ENCODE measurements at places on chromosomes 7 and 10.
A peak's percentile ranks its signal among the peaks of the same experiment; 100 is the strongest.

GRCh38 chr7:1669954-1670893 is at the start of gene ELFN1:
Gene ELFN1 (plus strand): TSS chr7:1670277. CDS start chr7:1744597, 74,320 bp downstream.
- H3K27ac ChIP-seq, result peak within 1 kb of the TSS; percentile 65
- peak within 1 kb of the TSS; percentile 44 for H3K4me3 ChIP-seq
- no peaks in the 10 kb centered on the region for H3K27me3 ChIP-seq
- no peak for DNase-seq
- H3K36me3 ChIP-seq, result no peaks in the 10 kb centered on the region

- no peak overlapping the region for H3K27ac ChIP-seq
- H3K4me1 ChIP-seq, result no peaks in the 10 kb centered on the region
- no peak overlapping the region for H3K4me3 ChIP-seq
- no peaks in the 10 kb centered on the region for H3K27me3 ChIP-seq
- H3K36me3 ChIP-seq, result no peaks in the 10 kb centered on the region
Measured at GRCh38 chr7:123230147-123230546, 30.4 kb upstream of the SLC13A1 start.

DNA sequence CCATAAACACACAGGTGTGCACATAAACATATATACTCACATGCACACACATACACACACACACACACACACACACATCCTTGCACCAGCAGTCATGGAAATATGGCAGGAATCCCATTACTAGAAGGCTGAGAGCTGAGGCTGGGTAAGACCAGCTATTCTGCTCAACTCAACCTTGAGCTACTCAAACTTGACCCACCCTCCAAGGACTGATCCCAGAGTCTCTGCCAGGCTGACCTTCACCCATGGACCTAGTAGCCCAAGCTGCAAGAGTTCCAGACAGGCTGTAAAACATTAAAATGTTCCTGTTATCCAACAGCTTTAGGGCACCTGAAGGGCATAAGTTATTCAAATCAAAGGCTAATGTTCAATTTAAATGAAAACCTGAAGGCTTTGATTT is 134.6 kb downstream of the FRMD4A start:
- no peaks in the 10 kb centered on the region for H3K36me3 ChIP-seq
- no peak overlapping the region for H3K4me3 ChIP-seq
- no peaks in the 10 kb centered on the region for H3K4me1 ChIP-seq
- no peaks in the 10 kb centered on the region for H3K27me3 ChIP-seq

DNA sequence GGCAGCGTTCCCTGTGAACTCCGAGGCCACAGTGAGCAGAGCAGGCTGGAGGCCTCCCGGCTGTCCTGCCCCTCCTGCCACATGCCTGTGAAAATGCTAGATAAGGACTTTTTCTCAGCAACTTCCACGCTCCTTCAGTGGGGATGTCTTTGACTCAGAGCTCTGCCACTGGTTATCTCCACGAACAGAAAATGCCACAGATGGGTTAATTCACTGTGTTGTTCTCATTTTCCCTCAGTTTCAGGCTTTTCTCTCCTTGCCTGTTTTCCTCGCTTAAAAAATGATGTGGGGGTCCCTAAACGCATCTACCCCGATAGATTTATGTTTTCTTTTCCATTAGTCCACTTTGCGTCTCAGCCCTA is 51.3 kb downstream of the IKZF1 start:
- H3K4me3 ChIP-seq, result no peak overlapping the region
- no peaks in the 10 kb centered on the region for H3K4me1 ChIP-seq
- no peaks in the 10 kb centered on the region for H3K36me3 ChIP-seq
- no peaks in the 10 kb centered on the region for H3K27me3 ChIP-seq

DNA sequence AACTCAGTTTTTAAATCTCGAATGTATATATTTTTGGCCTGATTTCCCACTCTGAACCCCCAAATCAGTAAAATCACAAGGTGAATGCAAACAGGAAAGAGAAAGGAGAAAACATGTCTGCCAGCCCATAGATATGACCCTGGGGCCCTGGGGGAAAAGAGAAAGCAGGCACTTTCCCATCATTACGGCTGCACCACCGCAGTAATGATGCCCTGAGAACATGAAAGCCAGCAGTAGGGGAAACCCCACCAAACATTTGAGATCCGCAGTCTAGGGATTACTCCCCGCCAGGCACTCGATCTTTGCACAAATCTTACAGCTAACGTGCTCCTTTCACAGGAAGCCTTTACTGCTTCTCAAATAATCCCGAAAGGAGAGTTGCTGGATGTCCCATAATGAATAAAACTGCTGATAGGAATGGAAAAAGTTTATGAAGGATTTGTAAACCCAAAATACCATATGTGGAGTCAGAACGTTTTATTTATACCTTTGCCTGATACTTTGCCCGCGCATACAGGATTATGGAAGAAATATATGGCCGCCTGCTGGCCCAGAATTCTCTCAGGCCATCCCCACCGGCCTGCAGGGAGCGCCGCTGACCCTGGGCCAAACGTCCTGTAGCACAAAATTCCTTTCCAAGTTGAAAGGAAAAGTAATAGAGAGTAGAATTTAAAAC is 180.0 kb upstream of the INHBA start:
- H3K27me3 ChIP-seq, result no peaks in the 10 kb centered on the region
- H3K36me3 ChIP-seq, result no peaks in the 10 kb centered on the region
- no peak overlapping the region for H3K27ac ChIP-seq
- peaks cover 25% of the 10 kb centered on the region for H3K4me1 ChIP-seq
- H3K4me3 ChIP-seq, result no peak overlapping the region
- no peak for DNase-seq

DNA sequence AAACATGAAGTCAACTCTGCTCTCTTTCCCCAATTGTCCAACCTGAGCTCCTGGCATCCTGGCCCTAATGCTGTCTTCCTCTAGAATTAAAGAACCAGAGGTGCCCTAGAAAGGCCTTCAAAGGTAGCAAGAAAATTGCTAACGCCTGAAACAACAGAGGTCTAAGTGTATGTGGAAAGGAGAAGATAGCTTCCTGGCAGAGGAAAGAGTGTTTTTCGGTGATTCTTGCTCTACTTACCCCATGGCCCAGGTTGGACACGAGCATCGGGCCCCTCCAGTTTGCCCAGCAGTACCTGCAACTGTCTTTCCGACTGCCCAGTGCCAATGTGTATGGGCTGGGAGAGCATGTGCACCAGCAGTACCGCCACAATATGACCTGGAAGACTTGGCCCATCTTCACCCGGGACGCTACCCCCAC is 22.2 kb downstream of the MGAM2 start:
- H3K27me3 ChIP-seq, result no peaks in the 10 kb centered on the region
- DNase-seq, result no peak
- no peaks in the 10 kb centered on the region for H3K36me3 ChIP-seq
- no peaks in the 10 kb centered on the region for H3K4me1 ChIP-seq

DNA sequence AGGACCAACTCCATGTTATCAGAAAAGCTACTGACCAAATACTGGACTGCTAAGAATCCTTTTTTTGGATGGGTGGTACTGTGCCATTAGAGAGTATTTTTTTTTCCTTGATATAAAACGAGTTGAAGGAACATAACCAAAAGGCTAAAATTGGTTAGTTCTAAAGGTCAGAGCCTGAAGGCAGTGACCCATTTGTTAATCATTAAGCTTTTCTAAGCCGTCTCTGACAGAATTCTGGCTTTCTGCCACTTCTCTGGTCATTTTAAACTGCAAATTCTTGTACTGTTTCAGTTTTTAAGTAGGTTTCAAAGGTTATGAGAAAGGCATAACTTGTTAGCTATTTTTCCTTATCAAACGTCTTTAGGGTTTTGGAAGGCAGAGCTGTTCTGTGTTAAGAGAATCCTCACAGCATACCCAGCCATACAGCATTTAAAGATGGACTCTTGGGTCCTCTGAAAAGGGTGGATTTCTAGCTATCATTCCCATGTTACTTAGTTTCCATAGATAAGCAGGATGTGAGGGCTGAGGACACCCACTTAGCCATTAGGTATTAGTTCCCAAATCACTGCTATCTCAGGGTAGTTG is 196.8 kb downstream of the RNLS start:
- no peak for DNase-seq
- no peaks in the 10 kb centered on the region for H3K36me3 ChIP-seq
- peak overlapping the region; percentile 72 for H3K27ac ChIP-seq
- H3K4me3 ChIP-seq, result peak overlapping the region; percentile 5
- H3K4me1 ChIP-seq, result peaks cover 49% of the 10 kb centered on the region

- no peak overlapping the region for H3K27ac ChIP-seq
- no peaks in the 10 kb centered on the region for H3K36me3 ChIP-seq
- no peak for DNase-seq
- no peak overlapping the region for H3K4me3 ChIP-seq
Measured at GRCh38 chr7:149317986-149318672, 56.1 kb downstream of the ZNF783 start.

GRCh38 chr10:72244573-72245038 is 28.5 kb upstream of the ASCC1 start:
- DNase-seq, result no peak
- no peak overlapping the region for H3K4me3 ChIP-seq
- H3K36me3 ChIP-seq, result no peaks in the 10 kb centered on the region
- no peaks in the 10 kb centered on the region for H3K27me3 ChIP-seq

GRCh38 chr7:100483090-100483721 is 521 bp upstream of the NYAP1 start:
- no peaks in the 10 kb centered on the region for H3K36me3 ChIP-seq
- no peaks in the 10 kb centered on the region for H3K27me3 ChIP-seq
- peaks cover 24% of the 10 kb centered on the region for H3K4me1 ChIP-seq

DNA sequence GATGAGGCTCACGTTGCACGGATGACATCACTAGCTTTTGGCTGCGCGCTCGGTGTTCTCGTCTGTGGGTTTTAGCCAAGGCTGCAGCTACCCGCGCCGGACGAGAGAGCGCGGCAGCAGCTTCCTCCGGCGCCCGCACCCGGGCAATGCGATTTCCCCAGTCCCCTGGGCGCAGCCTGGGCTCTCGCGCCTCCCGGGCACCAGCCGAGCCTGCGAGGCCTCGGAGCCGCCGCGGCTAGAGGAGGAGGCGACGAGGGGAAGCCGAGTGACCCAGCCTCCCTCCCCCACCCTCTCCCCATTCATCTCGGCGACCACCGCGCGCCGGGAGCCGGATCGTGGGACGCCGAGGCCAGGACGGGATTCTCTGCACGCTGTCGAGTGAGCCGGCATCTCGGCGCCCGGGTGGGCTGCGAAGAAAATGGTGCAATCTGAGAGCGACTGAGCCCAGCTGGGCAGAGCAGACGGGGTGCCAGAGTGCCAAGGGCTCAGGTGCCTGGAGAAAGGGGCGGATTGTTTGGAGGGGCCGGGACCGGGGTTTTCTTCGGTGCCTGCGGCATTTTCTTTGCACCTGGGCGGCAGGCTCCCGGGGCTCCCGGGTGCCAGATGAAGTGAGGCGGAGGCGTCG is 1.2 kb upstream of the TMEM178B start:
- no peak overlapping the region for H3K27ac ChIP-seq
- H3K4me3 ChIP-seq, result peak overlapping the region; percentile 46
- H3K27me3 ChIP-seq, result no peaks in the 10 kb centered on the region
- peaks cover 41% of the 10 kb centered on the region for H3K4me1 ChIP-seq
- no peaks in the 10 kb centered on the region for H3K36me3 ChIP-seq
- DNase-seq, result peak; percentile 56

GRCh38 chr10:1107679-1108078 is 51.5 kb downstream of the WDR37 start:
- no peaks in the 10 kb centered on the region for H3K4me1 ChIP-seq
- no peak overlapping the region for H3K4me3 ChIP-seq
- H3K27ac ChIP-seq, result no peak overlapping the region
- no peaks in the 10 kb centered on the region for H3K27me3 ChIP-seq
- peaks cover 67% of the 10 kb centered on the region for H3K36me3 ChIP-seq

DNA sequence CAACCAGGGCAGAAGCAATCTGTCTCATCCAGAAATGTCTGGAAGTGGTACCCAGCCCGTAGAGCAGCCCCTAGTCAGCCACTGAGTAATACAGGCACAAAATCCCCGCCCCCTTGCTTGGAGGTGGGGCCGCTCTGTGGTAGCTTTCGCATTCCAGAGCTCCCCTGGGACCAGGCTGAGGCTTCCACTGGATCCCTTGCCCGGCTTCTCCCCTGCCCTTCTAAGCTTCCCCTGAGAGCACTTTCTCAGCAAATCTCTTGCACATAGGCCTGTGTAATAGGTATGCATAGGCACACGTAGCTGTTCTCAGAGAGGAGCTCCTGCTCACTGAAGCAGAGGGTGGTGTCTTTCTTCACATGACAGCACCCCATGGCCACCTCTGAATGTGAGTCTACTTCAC is 144.2 kb downstream of the BMS1 start:
- H3K4me1 ChIP-seq, result no peaks in the 10 kb centered on the region
- no peak overlapping the region for H3K4me3 ChIP-seq
- no peaks in the 10 kb centered on the region for H3K27me3 ChIP-seq
- H3K27ac ChIP-seq, result no peak overlapping the region
- no peaks in the 10 kb centered on the region for H3K36me3 ChIP-seq

DNA sequence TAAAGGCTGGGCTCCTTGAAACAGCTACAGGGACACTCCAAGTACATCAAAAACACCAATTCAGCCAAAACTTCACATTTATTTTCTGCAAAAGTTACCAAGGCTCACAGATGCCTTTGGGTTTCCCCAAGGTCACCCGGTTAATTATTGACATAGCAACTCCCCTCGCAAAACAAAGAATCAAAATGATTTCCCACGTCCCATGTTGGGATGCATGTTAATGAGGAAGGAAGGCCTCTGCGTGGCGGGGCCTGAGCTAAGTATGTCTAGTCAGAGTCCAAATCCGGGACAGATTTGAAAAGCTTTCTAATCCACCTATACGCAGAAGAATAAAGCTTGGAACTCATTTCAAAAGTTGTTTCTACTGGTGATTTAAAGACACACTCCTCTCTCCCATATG is 535 bp upstream of the TMEM72 start:
- DNase-seq, result no peak
- H3K36me3 ChIP-seq, result no peaks in the 10 kb centered on the region
- H3K4me1 ChIP-seq, result no peaks in the 10 kb centered on the region
- no peaks in the 10 kb centered on the region for H3K27me3 ChIP-seq

GRCh38 chr10:22784668-22785067 is 70.3 kb upstream of the PIP4K2A start:
- H3K27ac ChIP-seq, result no peak overlapping the region
- H3K4me1 ChIP-seq, result no peaks in the 10 kb centered on the region
- H3K4me3 ChIP-seq, result no peak overlapping the region
- no peaks in the 10 kb centered on the region for H3K27me3 ChIP-seq
- H3K36me3 ChIP-seq, result no peaks in the 10 kb centered on the region

- no peaks in the 10 kb centered on the region for H3K36me3 ChIP-seq
- no peak overlapping the region for H3K27ac ChIP-seq
- H3K27me3 ChIP-seq, result no peaks in the 10 kb centered on the region
- DNase-seq, result no peak
- peaks cover 17% of the 10 kb centered on the region for H3K4me1 ChIP-seq
Measured at GRCh38 chr10:126997801-126998590, 92.8 kb downstream of the DOCK1 start.

DNA sequence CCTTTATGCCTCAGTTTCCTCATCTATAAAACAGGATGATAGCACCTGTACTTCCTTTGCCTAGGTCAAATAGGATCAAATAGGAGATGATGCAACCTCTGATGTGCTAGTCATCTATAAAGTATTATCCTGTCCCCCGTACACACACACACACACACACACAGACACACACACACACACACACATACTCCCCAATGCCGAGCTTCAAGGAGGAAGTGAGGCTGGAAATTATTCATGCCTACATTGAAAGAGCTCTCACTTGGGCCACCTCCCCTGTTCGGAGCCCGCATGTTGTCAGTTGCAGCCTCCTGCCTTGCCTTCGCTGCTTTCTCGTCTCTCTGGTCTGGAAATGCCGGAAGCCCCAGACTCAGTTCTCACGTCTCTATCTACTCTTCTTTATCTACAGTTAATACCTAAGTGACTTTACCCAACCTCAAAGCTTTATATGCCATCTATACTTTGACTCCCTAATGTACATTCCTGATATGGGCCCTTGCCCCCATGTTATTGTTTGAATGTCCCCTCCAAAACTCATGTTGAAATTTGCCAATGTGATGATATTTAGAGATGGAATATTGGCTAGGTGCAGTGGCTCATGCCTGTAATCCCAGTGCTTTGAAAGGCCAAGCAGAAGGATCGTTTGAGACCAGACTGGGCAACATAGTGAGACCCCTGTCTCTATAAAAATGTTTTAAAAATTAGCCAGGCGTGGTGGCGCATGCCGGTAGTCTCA is 6.9 kb upstream of the UBE2H start:
- DNase-seq, result no peak
- no peak overlapping the region for H3K4me3 ChIP-seq
- no peaks in the 10 kb centered on the region for H3K36me3 ChIP-seq

All from vagina (tissue), 2 donors.